Cardiac fibroblast (primary cell): ENCODE measurements at places on chromosomes 16 and 17.
A peak's percentile ranks its signal among the peaks of the same experiment; 100 is the strongest.

GRCh38 chr16:49581630-49582298 is 208.2 kb downstream of the C16orf78 start:
- no peak for DNase-seq

GRCh38 chr17:67082107-67082506 is 37.8 kb downstream of the CACNG1 start:
- DNase-seq, result no peak

- DNase-seq, result peak; percentile 71
Observed at GRCh38 chr16:67393111-67393787, at the start of gene TPPP3. Gene TPPP3 (minus strand): TSS chr16:67393498. CDS start chr16:67391111, 2,387 bp downstream.

GRCh38 chr16:87747626-87748414 is 18.0 kb downstream of the KLHDC4 start:
- no peak for DNase-seq

DNA sequence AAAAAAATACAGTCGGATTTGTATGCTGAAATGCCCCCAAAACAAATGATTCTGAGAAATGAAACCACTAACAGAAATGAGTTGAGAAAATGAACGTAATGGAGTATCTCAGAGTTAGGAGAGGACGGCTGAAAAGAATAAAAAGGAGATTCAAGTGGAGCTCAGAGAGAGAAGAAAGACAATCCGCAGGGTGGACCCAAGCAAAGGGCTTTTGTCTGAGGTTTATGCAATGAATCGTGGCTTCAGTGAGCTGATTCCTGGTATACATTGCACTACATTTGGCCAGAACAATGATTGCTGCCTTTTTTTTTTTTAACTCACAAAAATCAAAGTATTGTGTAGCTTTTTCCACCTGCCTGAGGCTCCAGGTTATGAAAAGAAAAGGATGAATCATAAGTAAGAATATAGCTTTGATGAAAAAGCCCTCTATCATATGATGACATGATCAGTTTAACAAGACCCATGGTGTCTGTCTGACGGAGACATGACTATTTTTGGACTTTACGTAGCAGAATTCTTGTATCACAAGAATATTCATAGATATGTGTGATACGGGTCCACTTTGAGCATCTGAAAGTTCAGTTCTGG is 4.4 kb upstream of the MED9 start:
- DNase-seq, result no peak

GRCh38 chr17:19744492-19744891 is 3.6 kb downstream of the ALDH3A1 start:
- no peak for DNase-seq

GRCh38 chr16:81996664-81997509 is 14.4 kb downstream of the SDR42E1 start:
- DNase-seq, result peak; percentile 26

GRCh38 chr17:34393401-34393800 is 30.4 kb upstream of the CCL1 start:
- DNase-seq, result no peak

DNA sequence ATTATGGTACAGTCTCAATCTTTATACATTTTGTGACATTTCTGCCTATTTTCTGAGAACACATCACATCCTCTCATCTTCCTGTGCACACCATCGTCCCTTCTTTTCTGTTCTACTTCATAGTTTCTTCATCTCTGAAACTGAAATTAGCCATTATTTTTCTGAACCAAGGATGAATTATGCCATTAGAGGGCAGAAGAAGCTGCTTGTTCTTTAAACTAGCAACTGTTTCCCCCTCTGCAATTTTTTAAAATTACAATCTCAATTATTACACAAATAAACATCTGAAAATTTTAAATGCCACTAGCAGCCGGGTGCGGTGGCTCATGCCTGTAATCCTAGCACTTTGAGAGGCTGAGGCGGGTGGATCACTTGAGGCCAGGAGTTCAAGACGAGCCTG is 41.3 kb downstream of the RBBP6 start:
- DNase-seq, result peak; percentile 67

GRCh38 chr17:62732125-62732524 is 76.0 kb downstream of the MARCHF10 start:
- no peak for DNase-seq

DNA sequence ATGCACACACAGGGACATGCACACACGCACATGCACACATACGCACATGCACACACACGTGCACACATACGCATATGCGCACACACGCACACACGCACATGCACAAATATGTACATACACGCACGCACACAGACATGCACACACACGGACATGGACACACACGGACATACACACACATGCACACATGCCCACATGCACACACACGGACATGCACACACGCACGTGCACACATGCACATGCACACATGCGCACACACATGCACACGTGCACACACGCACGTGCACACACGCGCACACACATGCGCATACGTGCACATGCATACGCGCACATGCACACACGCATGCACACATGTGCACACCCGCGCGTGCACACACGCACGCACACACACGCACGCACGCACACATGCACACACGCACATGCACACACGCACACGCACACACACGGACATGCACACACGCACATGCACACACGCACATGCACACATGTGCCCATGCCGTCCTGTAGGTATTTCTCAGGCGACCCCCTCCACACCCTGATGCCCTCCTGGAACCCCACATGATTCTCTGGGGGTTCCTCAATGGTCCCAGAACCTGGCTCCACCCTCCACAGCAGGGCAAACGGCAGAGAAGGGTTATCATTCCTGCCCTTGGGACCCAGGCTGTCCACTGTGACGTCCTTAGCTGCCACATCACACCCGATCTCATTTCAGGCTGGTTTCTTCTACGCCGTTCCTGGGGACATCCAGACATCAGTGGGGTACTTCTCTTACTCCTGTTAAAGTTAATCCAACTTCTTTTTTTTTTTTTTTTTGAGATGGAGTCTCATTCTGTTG is 9.6 kb upstream of the RBFOX3 start:
- no peak for DNase-seq

DNA sequence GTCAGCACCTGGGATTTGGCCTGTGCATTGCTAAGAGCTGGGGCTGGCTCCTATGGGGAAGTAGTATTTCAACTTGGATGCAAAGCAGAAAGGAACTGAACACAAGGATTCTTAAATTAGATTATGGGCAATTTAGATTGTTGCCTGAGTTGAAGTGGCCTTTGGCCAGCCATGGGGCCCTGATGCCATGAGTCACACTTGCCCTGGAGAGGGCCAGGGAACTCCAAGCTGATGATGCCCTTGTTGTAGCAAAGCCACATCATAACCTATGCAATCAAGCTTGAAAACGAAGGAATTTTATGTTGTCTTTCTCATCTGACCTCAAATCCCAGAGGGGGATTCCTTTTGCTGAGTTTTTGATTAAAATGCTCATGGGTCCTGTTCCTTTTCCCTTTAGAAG is 3.9 kb upstream of the SPATA32 start:
- DNase-seq, result peak; percentile 90

- no peak for DNase-seq
Observed at GRCh38 chr17:4144422-4144747, 1.4 kb downstream of the CYB5D2 start.

- DNase-seq, result no peak
Observed at GRCh38 chr17:8275421-8276290, 12.8 kb upstream of the RANGRF start.

DNA sequence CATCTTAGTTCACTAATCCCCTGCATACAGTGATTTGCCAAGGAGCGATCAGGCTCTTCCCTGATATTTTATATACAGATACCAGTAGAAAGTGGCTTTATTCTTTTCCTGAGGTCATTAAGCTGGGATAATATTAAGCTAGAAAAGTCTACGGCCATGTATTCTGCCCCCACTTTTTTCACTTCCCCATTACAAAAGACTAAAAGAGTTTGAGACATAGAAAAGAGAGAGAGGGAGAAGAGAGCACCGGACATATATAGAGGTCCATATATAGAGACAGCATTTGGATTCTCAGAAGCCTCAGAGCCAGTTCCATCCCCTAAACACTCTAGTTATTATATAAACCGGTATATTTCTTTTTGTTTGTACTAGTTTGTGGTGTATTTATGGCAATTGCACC is 166.5 kb upstream of the ANKFN1 start:
- DNase-seq, result no peak

DNA sequence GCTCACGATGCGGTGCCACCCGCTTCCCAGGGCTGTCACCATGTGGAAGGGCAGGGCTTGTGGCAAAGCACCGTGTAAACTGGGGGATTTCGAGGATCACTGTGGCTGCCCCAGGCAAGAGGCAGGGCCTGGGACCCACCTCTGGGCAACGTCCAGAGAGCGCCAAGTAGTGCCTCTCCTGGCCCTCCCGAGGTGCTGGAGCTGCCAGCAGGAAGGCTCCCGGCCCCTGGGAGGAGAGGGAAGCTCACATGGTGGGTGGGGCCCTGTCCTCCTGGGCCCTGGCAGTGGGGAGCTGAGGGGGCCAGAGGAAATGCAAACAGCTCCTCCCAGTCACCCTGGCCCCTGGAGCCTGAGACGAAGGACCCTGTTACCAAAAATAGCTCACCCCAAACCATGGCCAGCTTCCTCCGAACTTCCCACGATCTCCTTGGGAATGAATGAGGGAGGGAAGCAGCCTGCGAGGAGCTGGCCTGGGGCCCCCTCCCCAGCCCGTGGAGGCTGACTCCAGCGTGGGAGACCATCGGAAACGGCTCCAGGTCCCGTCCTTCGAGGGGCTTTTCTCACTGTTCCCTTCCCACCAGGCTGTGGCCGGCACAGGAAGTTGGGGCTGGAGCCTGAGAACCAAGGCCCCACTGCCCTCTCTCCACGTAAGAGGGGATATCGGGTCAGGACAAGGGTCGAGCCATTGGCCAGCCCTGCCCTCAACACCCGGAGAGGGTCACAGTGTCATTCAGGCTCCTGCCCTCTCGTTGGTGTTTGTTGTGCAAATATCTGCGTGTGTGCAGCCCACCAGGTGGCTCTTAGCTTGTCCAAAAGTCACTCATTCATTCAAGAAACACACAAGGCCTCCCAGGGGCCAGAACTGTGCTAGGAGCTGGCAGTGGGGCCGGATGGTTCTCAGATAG is 17.7 kb downstream of the VASN start:
- no peak for DNase-seq

DNA sequence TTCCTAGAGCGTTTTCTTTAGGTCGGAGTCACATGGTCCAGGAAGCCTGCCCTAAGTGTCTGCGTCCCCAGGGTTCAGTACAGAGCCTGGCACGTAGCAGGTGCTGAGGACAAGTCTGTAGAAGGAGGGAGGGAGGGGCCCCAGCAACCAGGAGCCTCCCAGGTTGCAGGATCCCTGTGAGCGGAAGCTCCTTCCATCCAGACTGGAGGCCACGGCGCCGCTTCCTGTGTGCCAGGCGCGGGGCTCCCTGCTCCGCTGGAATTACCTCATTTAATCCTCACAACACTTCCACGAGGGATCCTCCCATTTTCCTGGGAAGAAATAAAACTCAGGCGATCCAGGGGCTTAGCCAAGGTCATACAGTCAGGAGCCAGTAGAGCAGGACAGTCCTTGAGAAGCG is 22.1 kb downstream of the TRARG1 start:
- no peak for DNase-seq

DNA sequence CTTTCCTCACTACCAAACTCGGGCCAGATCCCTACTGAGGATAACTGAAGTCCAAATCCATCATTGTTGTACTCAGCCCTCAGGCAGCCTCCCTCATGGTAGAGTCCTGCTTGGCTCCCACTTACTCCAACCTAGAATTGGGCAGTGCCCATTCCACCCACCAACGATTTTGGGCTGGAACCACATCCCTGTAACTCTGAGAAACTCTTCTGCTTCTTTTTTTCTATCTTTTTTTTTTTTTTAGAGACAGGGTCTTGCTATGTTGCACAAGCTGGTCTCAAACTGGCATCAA is 1.2 kb downstream of the PRR14 start:
- DNase-seq, result no peak

DNA sequence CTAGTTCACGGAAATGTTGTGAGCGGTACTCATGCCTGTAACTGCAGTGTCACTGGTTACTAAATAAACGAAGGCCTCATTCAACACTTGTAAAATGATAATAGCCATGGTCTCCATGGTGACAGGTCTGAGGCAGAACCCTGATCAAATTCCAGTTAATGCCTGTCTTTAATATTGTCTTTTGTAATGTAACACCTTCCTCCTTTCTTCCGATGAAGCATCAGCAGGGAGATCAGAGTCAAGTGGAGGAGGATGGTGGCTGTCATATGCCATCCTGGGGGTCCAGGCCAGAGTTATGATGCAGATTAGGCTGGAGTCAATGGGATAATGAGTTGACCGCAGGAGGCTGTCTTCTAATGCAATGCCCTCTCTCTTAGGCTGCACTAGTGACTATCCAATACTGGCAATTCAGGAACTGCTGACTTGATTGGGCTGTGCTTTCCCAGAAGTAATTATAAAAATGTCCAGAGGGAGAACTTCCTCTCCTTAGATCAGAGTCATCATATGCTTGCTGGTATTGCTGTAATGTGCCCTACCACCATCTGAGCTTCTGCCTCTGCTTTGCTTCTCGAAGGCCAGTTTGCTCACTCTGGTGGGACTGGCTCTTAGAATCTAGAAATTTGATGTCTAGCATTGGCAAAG is 419.1 kb downstream of the CA10 start:
- DNase-seq, result no peak

DNA sequence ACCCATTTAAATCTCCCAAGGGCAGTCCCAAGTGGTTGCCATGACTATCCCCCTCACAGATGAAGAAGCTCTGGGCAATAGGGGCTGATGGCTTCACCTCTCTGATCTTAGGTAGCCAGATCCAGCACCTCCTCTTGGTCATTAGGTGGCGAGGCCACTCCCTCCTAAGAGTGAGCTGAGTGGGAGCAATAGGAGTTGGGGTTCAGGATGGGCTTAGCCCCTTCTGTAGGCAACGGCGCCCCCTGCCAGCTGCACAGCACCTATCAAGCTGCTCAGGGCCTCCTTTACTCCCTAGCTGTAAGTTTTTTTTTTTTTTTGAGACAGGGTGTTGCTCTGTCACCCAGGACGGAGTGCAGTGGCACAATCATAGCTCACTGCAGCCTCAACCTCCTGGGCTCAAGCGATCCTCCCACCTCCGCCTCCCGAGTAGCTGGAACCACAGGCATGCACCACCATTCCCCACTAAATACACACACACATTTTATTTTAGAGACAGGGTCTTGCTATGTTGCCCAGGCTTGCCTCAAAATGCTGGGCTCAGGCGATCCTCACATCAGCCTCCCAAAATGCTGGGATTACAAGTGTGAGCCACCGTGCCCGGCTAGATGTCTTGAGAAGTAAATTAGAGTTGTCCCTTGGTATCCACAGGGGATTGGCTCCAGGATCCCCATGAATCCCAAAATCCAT is 3.5 kb upstream of the RRAD start:
- DNase-seq, result peak; percentile 43

DNA sequence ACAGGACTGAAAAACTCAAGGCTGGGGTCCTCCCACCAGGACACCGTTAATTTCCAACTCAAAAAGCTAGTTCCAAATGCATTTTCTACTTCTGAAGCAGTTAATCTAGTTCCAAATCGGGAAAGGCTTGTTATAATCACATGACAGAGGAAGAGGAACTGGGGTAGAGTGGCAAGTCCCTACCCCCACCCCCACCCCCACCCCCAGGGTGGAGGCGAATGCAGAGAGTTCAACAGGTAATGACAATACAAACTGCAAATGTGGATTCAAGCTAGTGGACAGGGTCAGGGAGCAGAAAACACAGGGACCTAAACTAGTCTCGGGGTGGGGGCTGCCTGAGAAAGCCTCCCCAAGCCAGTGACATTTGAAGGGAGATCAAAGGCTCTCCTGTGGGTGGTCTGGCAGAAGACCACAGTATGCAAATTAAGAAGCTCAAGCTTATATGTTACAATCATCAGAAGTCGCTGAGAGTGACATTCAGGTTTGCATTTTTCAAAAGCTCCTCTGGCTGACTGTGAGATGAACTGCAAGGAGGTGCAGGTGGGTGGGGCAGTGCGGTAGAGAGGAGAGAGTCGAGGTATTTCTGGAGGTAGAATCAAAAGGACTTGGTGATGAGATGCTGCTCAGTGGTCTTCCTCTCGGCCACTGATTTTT is 56.4 kb upstream of the SLC25A19 start:
- no peak for DNase-seq

- DNase-seq, result peak; percentile 33
Observed at GRCh38 chr17:32525122-32525521, 38.3 kb downstream of the CDK5R1 start.
